SW480 (cell line): ENCODE measurements at places on chromosomes 3 and 15.

DNA sequence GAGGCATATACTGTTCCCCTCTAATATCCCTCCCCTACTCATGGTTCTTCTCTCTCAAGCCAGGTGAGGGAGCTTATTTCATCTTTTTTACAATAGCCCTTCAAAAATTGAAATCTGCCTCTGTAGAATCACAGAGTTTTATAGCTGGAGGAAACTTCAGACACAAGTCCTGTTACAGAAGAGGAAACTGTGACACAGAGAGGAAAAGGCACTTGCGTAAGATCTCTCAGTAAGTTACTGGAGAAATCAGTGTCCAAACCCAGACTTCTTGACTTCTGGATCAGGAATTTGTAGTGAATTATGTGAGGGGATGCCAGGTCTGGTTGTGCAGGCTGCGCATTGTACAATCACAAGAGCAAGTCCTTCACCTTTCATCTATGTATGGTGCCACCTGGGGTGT, 4.6 kb downstream of the FGD5 start:
- DNase-seq = no peak

- DNase-seq = no peak
Measured at GRCh38 chr3:31710123-31710803, 177.5 kb downstream of the STT3B start.

- DNase-seq = peak; percentile 84
Measured at GRCh38 chr3:15768421-15769255, 29.1 kb downstream of the ANKRD28 start.

DNA sequence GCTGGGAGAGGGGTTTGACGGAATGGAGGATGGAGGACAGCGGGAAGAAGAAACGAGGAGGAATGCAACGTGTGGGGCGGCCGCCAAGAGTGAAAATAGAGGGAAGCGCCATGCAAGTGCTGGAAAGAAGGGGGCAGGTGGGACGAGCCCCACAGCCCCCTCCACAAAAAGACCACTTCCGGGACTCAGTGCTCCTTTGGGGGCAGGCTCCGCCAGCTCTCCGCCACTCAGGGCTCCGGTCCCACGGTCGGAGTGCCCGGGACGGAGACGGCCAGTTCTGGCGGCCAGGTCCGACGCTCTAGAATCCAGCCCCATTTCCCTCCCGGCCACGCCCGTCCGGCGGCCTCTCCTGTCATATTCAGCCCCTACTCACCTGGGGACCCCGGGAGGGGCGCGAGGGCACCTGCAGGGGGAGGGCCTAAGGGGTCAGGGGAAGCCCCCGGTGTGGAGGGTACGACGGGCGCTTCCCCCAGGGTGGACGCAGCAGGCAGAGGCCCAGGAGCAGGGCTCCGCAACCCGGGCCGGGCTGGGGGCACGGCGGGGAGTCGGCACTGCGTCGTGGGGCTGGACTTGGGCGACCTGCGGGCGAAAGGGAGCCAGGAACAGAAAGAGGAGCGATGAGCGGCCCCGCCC, 25.5 kb upstream of the CSPG4 start:
- no peak for DNase-seq

- no peak for DNase-seq
Measured at GRCh38 chr3:107850681-107851080, 240.2 kb downstream of the CD47 start.

- peak; percentile 66 for DNase-seq
Measured at GRCh38 chr3:40179016-40179415, 130.5 kb upstream of the EIF1B start.

- DNase-seq = no peak
Measured at GRCh38 chr15:73395671-73396070, 26.9 kb upstream of the HCN4 start.

DNA sequence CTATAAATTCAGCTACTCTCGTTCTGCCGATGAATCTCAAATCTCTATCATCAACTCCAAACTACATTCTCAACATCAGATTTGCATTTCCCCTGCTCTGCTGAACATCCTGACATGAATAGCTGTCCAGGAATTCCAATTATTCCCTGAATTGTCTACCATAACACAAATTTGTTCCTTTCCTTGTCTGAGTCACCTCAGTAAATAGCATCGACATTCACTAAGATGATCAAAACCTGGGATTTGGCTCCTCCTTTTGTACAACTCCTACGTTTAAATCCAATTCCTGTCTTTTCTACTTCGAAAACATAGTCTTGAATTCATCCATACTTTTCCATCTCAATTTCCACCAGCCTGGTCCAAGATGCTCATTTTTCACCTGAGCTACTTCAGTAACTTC, 107.0 kb downstream of the GREM1 start:
- DNase-seq = no peak

- no peak for DNase-seq
Measured at GRCh38 chr15:69185216-69185615, 24.8 kb downstream of the GLCE start.

GRCh38 chr15:94026458-94027304, 204.7 kb upstream of the MCTP2 start:
- peak; percentile 48 for DNase-seq

DNA sequence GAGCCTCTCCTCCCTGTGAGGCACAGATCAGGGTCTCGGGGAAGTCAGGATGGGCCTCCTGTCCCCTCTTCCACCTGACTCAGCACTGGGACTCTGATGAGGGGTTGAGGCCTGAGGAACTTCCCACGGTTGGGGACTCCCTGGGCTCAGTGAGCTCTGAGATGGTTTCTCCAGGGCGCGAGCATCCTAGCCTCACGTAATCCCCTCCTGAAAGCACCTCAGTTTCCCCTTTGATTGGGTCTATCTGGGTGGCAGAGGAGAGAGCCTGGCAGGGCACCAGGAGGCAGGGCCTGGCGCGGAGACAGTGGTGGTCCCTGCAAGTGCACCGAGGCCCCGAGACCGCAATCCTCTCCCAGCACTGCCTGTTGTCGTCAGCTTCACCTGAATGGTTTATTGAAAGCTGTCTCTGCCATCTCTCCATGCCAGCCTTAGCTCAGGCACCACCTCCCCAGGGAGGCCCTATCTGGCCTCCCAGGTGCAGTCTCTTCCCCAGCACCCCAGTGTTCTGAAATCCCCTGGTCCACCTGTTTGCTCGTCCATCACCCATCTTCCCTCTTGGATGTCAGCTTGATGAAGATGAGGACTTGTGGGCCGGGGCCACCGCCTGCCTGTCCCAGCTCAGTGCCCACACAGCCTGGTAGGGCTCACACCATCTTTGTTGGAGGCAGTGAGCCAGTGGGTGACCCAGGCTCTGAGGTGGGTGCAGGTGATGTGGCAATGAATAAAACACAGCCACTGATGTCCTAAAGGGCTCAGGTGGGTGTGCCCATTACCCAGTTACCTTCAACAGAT, 52.2 kb upstream of the PCSK6 start:
- DNase-seq = no peak

- no peak for DNase-seq
Measured at GRCh38 chr3:62732183-62732904, 142.9 kb downstream of the CADPS start.

GRCh38 chr3:8817486-8817885, 48.1 kb upstream of the OXTR start:
- no peak for DNase-seq

DNA sequence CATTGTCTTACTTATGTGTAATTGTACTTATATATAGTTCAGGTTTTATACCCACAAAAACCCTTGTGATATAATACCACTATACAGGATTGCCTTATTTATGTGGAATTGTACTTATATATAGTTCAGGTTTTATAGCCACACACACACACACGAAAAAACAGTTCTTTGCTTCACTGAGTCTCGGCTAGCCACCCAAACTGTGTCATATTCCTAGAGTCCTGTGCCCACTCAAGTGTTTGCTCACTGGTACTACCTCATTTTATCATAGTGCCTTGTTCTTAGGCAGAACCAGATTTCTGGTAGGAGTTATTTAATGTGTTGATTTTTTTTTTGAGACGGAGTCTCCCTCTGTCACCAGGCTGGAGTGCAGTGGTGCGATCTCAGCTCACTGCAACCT, 12.5 kb downstream of the RASA2 start:
- DNase-seq = no peak

GRCh38 chr3:31268868-31269267, 263.9 kb upstream of the STT3B start:
- DNase-seq = no peak

- DNase-seq = no peak
Measured at GRCh38 chr3:186529201-186529999, 14.8 kb downstream of the CRYGS start.

- no peak for DNase-seq
Measured at GRCh38 chr3:133833880-133834620, 28.4 kb downstream of the SRPRB start.

DNA sequence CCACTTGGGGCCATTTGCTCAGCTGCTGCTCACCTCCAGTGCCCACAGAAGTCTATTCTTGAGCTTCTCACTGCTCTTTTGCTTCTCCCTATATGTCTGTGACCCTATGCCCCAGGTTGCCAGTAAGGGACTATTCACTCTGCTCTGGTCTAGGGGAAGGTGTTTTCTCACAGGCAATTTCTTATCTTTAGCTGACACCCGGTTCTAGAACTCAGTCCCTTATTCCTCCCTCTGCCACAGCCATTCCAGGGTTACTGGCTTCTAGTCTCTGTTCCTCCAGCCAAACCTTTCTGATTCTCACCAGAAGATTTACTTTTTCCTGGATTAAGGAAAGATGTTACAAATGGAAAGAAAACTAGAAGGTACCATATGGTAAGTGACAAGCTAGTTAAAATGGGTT, 574.0 kb downstream of the NTRK3 start:
- DNase-seq = no peak

DNA sequence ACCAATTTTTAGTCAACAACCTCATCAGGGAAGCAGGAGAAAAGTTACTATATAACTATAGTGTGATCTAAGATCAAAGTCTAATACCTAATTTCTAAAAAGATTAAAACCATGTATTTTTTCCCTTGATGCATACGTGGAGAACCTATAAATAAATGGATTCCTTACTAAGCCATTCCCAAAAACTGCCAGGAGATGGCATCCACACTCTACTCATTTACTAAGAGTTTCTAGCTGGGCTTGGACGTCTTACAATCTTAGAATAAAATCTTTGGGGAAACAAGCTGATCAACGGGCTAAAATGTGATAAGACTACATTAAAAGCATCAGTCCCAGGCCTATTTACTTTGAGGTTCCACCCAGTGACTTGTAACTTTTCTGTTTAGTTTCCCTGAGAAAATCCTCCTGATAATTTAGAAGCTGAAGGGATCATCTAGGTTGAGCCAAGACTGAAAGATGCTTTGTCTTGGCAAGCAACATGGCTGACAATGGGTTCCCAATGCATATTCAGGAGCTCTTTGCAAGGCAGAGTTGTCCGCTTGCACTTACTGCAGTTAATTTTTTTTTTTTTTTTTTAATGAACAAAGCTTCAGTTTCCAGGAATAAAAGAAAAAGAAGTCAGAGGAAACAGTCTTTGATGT, 85.5 kb upstream of the FGF12 start:
- peak; percentile 53 for DNase-seq

GRCh38 chr3:27827041-27827440, 104.9 kb upstream of the EOMES start:
- no peak for DNase-seq

- DNase-seq = no peak
Measured at GRCh38 chr3:196049653-196050052, 32.2 kb downstream of the TFRC start.

- no peak for DNase-seq
Measured at GRCh38 chr3:175484666-175485065, 625.5 kb downstream of the NAALADL2 start.

GRCh38 chr15:98948941-98949340, 58.7 kb downstream of the PGPEP1L start:
- no peak for DNase-seq

DNA sequence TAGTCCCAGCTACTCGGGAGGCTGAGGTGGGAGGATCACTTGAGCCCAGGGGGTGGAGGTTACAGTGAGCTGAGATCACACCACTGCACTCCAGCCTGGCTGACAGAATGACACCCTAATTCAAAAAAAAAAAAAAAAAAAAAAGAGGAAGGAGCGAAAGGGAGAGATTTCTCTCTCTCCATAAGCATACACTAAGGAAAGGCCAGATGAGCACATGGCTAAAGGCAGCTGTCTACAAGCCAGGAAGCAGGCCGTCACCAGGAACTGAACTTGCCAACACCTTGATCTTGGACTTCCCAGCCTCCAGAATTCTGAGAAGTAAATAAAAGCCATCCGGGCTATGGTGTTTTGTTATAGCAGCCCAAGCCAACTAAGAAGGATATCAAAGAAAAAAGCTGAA, 7.5 kb downstream of the SRGAP3 start:
- DNase-seq = no peak

DNA sequence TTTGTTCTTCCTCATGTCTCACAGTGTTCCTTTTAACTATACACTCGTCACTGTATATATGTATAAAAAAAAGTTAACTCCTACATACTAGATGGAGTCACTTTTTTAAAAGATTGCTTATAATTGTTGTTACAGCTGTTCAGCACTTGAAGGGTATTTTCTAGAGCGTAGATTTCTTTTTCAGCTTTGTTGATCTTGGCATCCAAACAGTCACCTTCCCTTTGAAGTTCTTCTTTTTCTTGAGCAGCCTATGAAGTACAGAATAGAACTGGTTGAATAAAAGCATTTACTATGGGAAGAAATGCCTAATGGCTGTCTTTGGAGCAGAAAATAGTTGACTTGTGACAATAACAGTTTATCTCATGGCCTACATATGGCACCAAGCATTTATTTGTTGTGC, 17.8 kb downstream of the TTC14 start:
- DNase-seq = no peak

DNA sequence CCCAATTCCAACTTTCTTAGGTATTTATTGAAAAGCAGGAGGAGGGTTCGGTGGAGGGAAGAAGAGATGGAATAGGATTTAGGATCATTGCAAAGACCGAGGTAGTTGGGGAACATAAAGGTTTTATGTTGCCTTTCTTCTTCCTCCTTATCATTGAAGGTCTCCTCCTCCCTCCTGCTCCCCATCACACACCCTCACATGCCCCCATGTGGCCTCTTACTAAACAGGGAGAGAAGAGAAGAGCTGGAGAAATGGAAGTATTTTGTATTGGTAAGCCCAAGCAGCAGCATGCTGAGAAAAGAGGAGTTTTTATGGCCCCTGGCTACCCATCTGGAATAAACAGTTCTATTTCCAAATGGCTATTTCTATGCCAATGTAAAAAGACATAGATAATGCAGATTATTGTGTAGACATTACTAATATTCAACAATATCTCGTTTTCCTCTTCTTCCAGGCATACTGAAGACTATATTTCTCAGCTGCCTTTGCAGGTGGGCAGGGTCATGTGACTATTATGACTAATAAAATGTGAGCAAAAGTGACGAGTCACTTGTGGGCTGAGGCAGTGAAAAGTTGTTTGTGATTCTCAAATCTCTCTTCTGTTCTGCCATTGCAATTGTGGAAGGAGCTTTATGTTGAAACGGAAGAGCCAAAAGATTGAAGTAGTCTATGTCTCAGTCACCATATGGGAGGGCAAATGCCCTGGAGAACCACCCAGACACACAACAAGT, 5.2 kb upstream of the GPR176 start:
- DNase-seq = no peak
